Stimulated activated CD4-positive, alpha-beta T cell treated with anti-CD3 and anti-CD28 coated beads, TNF-alpha, amount 100 ng/mL, for 48 hours (primary cell): ENCODE measurements at places on chromosomes 6 and 20.

DNA sequence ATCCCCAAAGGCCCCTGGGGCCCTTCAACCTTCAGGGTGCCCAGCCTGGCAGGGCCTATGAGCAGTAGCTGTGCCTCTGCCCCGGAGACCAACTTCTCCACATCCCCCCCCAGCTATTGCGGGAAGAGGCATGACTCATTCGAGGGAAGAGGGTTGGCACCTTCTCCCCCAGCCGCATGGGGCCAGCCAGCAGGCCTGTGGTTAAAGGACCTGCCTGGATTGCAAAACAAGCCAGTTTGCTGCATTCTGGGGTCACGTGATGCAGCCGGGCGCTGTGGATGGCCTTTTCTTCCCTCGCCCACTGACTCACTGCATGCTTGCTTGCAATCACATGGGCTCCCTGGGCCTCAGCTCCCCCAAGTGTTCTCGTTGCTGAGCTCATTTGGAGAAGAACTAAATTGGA is 182.5 kb downstream of the MAFB start:
- DNase-seq: peak; percentile 2

DNA sequence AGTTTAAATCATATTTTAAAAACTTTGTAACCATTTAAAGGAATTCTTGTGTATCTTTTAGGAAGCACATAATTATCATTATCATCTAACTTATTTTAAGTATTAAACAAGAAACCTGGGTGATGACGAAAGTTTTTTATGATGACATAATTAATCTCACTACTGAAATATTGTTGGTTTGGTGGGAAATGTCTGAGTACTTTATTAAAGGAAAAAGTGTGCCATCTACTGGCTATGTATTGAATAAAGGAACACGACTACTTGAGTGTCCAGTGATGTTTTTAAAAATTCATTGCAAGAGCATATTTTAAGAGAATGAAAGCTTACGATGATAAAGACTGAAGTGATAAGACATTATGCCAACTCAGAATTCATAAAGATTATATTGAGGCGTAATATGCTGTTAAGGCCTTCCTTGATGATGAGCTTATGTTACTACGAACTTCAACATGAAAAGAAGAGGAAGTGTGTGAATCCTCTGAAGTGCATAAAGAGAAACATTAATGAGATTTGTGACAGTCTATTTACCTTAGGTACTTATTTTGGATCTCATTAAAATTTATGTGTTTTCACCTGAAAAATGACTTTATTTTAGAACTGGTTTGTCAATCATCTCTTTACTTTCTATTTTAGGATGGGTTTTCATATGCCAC is 12.0 kb upstream of the TRMT11 start:
- no peak for DNase-seq

- DNase-seq: no peak
Measured at GRCh38 chr20:24443436-24443835, 26.0 kb upstream of the SYNDIG1 start.

DNA sequence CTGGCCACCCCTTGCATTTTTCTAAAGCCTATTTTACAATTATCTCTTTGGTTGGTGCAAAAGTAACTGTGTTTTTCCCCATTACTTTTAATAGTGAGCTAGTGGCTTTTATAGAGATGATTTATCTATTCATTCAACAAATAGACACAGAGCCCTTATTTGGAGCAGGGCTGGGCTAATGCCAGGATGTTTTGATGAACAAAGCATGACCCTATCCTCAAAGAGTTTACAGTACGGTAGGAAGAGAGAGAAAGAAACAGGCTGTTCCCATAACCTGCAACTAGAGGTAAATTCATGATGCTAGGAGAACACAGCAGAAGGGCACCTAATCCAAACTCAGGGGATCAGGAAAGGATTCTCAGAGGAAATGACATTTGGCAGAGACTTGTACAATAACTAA is 37.3 kb upstream of the UST start:
- no peak for DNase-seq

DNA sequence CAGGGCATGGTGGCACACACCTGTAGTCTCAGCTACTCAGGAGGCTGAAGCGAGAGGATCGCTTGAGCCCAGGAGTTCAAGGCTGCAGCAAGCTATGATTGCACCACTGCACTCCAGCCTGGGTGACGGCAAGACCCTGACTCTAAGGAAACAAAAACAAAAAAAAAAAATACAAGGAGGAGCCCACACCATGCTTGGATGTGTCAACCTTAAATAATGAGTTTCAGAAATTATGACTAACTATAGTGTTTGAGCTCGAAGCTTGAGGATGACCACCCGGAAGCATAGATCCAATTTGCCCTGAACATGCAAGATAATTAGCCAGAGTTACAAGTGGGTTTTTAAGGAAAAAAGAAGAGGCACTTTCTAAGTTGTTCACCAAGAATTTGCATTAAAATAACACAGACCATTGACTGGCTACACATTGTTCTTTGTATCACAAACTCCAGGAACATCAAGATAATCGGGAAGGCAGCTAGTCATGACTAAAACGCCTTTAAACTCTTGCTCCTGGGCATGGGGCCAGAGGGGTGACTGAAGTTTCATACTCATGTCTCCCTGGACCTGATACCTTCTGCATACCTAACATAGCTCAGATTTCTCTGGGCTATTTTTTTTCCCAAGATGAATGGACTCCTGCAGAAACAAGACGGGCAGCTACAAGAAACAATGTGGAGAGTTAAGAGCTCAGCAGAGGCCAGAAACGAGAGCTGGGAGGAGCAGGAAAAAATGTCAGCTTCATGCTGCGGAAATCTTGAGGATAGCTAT is 289.6 kb downstream of the PREX1 start:
- DNase-seq: no peak

DNA sequence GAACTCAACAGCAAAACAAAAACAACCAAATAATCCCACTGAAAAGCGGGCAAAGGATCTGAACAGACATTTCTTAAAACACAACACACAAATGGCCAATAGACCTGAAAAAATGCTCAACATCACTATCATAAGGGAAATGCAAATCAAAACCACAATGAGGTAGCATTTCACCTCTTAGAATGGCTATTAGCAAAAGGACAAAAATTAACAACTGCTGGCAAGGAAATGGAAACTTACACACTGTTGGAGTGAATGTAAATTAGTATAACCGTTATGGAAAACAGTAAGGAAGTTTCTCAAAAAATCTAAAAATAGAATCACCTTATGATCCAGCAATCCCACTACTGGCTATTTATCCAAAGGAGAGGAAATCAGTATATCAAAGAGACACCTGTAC is 20.9 kb downstream of the FAM8A1 start:
- DNase-seq: no peak

DNA sequence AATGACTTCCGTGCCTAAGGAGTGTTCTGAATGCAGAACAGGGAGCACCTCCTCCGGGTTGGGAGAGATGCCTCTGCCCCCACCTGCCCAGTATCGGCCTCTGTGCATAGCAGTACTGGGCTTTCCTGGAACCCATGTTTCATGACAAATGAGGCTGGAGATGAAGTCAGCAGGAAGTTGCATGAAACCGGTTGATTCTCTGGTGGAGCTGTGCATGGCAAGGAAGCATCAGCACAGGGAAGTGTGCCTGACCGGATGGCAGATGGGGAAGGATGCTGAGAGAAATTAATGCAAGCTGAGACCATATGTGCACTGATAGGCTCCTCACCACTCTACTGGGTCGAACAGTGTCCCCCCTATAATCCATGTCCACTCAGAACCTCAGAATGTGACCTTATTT is 155.5 kb downstream of the CDH26 start:
- no peak for DNase-seq

GRCh38 chr6:18464176-18464575 is 77.0 kb downstream of the RNF144B start:
- no peak for DNase-seq

DNA sequence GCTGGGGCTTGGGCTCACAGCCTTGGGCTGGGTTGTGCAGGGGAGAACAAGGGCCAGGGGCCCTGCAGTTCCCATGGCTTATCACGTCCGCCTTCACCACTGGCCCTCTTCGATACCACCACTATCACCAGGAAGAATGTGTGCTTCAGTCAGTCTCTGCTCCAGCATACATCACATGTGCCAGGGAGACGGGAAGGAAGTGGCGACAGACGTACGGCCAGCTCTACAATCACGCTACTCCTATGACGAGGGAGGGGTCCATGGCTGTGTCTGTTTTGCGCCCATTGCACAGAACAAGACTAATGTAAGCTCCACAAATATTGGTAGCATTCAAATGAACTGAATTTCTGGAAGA is 72.1 kb downstream of the TRAM2 start:
- no peak for DNase-seq

GRCh38 chr6:28135393-28135792 is 6.3 kb upstream of the ZKSCAN8 start:
- DNase-seq: no peak

DNA sequence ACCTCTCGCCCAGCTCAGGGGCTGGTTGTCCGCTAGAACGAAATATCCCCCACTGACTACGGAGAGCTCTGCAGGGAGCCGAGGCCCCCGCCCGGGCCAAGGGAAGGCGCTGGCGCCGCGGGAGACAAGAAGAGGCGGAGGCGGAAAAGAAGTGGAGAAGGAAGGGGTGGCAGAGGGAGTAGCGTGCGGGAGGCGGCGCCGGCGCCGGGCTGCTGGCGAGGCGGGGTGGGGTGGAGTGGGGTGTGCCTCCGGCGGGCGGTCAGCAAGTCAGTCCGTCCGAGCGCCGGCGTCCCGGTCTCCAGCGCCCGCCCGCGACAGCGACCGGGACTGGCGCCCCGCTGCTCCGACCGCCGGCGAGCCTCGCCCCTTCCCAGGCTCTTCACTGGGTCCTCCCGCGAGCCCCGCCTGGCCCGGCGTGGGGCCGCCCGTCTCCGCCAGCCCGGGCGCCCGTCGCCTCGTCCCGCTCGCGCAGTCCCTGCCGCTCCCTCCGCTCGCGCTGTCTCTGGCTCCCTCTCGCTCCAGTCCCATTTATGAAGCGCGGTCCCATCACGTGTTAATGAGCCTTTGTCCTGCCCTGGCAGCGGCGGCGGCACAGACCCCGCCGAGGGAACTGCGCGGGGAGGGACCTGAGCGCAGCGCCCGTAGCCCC is at the start of gene CNR1:
CNR1 (minus strand) TSS at position 504 of the 649 bp plus-strand sequence. CDS start 21,073 bp downstream, outside the sequence.
- no peak for DNase-seq

- DNase-seq: no peak
Measured at GRCh38 chr6:131948692-131949619, 2.2 kb downstream of the CCN2 start.

GRCh38 chr20:14232650-14233049 is 104.8 kb downstream of the FLRT3 start:
- DNase-seq: no peak

GRCh38 chr6:158321960-158322359 is 9.7 kb downstream of the TULP4 start:
- DNase-seq: no peak

GRCh38 chr6:76774781-76775384 is 688.4 kb downstream of the HTR1B start:
- DNase-seq: no peak

- no peak for DNase-seq
Measured at GRCh38 chr6:24982231-24982630, 46.5 kb upstream of the RIPOR2 start.

DNA sequence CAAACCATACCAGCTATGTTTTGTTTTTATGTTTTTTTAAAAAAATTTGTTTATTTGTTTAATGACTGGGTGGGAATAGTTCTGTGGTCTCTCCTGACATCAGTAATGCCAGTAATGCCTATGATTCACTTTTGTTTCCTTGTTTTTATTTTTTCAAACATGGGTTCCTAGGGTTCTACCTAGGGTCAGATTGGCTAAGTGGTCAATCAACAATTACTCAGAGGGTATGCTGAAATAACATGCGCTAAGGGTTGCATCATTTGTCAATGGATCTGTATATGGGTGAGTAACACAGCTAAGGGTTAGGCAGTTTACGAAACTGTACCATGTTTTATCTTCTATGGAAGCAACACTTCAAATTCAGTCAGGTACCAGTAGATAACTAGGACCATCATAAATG is 583.8 kb upstream of the GJE1 start:
- DNase-seq: no peak

DNA sequence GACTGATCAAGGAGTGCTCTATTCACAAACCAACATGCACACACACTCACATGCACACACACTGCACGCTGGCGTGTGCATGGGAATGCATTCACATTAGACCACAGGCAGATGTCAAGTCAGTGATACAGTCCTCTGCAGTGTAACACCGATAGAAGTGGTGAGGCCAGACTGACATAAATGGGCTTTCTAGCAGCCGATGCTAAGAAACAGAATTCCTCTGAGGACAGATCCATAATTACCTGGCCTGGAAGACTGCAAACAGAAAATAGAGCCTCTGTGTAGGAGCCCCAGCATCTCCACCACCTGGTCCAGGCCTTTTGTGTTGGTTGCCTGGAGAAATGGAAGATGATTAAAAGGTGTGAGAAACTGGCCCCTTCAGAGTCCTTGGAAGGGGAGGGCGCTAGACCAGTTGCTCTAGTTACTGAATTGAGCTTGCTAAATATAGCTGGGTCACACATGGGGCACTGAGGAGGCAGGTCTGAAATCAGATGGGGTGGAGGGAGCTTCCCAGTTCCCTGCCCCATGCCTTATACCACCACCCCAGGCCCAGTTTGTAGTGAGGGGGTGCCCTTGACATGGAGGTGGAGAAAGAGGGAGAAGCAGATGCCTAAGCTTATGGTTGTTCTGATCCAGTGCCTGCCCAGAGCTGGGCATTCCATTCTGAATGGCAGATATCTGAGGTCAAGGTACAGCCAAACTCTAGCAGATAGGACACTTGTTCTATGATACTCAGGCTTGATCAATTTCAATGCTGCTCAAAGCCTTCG is 233.8 kb downstream of the LRFN2 start:
- no peak for DNase-seq

DNA sequence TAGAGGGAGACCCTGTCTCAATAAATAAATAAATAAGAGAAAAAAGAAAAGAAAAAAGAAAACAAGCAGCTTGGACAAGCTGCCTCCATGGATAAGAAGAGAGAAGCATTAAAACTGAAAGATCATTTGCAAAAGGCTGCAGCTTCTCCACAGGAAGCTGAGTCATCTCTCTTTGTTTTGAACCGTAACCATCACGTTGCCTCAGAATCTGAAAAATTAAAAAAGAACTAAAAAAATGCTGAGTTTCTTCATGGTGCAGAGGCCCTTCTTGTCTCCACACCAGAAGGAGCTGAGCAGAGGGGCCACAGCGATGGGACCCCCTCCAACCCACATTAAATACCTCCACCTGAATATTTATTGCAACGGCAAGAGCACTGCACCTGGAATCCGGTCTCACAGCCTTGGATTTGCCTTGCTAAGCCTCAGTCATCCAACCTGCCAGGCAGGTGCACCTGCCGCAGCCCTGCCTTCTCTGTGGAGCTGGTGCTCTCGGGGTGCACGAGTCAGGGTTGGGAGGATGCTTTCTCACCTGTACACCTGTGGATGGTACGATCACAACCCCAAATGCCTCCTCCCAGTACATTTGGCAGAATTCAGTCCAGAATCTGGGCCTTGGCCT is 28.1 kb downstream of the TOX2 start:
- no peak for DNase-seq

GRCh38 chr20:41393705-41394066 is 27.1 kb upstream of the EMILIN3 start:
- DNase-seq: no peak

GRCh38 chr20:59015411-59015810 is 3.8 kb upstream of the TUBB1 start:
- no peak for DNase-seq

GRCh38 chr6:131172222-131172621 is 37.0 kb downstream of the AKAP7 start:
- DNase-seq: no peak

GRCh38 chr20:41134362-41135186 is 2.8 kb upstream of the PLCG1 start:
- no peak for DNase-seq

GRCh38 chr6:45075246-45075645 is 252.9 kb upstream of the RUNX2 start:
- no peak for DNase-seq
